Diencephalon (tissue), 1 donor: ENCODE measurements at places on chromosomes 7 and 10. TPM values are rescaled to one million over a fixed set of nuclear protein-coding genes. Genes with fewer than 3 reads are reported as not detected.

Gene POR
- total RNA-seq, result 62.5 TPM

Gene ZFAND4
- 27.5 TPM for total RNA-seq

Gene ACTR3C
- 4.6 TPM for total RNA-seq

Gene BMS1
- total RNA-seq, result 14.3 TPM

Gene OR9A2
- total RNA-seq, result 0.69 TPM

Gene OR2A12
- not detected for total RNA-seq
